M059J (cell line): ENCODE measurements at places on chromosomes 7 and 10.

DNA sequence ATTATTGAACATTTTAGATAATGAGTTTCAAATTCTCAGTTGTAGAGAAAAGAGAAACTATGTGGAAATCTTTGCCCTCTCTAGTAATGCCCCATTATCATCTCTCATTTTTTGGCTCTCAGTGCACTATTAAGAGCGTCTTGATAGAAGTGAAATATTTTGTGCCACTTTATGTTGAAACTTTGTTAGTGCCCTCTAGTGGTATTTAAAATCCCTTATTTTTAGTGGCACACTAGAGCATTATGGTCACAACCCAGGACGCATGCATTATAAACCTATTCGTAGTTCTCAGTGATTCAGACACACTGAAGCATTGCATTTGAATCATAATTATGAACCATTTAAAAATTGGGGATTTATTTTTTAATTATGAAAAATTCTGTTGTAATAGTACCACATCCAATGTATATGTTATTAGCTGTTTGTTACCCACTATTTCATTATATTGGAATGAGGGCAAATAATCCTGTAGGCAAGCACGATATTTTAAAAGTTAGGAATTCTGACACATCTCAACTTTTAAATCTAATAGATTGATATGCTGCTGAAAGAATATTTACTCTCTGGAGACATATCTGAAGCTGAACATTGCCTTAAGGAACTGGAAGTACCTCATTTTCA, 21.9 kb downstream of the PDCD4 start:
- DNase-seq, result peak; percentile 38

GRCh38 chr7:69204943-69205342, 393.3 kb upstream of the AUTS2 start:
- peak; percentile 73 for DNase-seq

DNA sequence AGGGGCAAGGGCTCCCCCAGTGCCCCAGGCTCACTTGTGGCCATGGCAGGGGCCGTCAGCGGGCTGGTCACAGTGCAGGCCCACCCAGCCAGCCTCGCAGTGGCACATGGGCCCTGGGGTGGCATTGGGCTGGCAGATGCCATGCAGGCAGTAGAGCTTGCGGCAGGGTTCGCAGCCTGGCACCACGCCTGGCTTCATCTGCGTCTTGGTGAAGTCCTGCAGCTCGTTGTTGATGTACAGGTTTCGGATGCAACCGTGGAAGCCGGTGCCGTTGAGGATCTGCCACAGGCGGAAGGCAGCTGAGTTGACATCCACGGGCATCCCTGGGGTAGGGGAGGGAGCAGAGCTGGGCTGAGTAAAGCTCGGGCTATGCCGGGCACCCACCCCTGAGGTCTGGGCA, 170.6 kb downstream of the LCOR start:
- DNase-seq, result no peak

GRCh38 chr10:68096913-68097516, 12.3 kb upstream of the MYPN start:
- DNase-seq, result peak; percentile 97

DNA sequence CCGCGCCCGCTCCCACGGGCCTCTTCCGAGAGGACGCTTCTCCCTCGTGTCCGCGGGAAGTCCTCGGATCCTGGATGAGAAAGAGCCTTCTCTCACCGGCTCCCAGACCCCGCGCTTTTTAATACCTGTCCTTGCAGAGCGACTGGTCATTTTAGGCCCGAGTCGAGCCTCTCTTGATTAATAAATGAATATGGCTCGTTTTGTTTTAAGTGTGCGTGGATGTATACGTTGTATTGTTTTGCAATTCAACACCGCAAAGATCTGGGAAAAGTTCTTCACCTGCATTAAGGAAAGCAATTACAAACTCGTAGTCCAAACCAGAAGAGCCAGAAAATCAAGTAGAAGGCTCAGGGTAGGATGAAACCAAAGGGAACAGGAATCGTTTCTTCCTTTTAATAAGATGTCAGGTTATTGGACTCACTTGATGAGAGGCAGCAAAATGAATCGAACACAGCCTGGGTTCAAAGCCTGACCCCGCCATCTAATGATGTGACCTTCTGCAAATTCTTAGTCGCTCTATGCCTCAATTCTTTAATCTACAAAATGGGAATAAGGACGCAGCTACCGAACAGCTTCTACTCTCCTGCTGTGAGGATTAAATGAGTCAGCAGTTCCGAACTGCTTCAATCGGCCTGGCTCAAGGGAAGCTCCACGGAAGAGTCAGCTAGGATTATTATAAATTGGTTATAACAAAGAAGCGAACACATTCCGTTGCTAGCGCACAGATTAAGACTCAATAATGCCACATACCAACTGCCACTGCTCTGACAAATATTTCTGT, 277.8 kb upstream of the NEBL start:
- DNase-seq, result no peak

DNA sequence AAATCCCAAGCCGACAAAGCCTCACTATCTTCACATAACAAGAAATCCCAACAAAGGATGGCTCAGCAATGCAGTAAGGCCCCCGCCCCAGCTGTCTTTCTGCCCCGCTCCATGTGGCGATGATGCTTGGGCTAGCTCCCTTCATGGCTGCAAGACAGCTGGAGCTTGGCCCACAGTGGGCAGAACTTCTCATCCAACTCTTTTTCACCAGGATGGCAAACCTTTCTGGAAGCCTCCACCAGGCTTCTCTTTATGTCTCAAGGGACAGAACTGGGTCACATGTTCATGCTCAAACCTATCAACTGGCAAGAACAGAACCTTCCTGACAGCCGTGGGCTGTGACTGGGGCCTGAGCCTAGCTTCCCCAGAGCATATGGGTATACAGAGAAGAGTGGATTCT, 260.5 kb upstream of the MKLN1 start:
- DNase-seq, result peak; percentile 34

- DNase-seq, result no peak
These were observed 245.1 kb downstream of the RAB11FIP2 start for GRCh38 chr10:117801691-117802090.

- no peak for DNase-seq
These were observed 51.1 kb downstream of the GNA12 start for GRCh38 chr7:2792856-2793487.

DNA sequence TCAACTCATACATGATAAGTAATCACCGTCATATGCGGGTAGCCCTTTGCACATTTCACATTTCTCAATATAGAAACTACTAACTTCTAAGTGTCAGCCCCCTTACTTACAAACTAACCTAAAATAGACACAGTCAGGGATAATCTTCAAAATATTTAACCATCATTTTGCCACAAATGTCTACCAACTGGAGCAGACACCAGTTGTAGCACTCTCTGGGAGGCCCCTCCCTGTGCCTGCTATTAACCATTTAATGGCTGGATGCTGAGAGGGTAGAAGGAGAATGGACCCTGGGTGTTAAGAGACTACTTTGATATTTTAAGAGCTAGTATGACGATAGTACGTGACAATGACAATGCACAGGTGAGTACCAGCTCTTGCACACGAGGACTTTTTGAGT, 116.4 kb downstream of the SORBS1 start:
- no peak for DNase-seq

- DNase-seq, result peak; percentile 28
These were observed 95.5 kb downstream of the OAT start for GRCh38 chr10:124323111-124323725.

DNA sequence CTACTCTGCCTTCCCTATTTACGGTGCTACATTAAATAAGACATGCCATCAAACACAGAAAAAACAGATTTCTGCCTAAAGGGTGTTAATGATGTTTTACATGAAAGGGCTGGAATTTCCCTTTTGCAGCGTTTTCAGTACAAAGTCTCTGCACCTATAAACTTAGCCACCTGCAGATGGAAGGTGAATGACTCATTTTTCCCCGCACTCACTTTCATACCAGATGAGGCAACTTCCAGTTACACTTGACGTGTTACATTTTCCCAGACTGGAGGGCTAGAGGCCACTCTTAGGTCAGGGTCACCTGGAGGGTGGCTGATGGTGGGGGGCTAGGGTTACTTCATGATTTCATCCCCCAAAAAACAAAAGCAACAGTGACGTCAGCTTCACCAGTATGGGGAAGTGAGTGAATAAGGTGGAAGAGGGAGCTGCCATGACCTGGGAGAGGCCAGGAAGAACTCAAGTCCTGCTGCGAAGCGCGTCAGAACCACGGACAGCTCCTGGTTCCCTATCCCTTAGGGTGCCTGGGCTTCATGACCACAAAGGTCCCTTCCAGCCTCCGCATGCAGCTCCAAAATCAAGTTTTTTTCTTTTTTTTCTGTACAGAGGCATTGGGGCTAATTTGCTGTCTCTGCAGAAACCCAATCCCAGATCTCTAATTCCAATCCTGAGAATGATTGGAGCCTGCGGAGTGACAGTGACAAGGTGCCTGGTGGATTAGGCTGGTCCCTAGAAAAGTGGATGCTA, 94.0 kb downstream of the ADARB2 start:
- DNase-seq, result peak; percentile 0

DNA sequence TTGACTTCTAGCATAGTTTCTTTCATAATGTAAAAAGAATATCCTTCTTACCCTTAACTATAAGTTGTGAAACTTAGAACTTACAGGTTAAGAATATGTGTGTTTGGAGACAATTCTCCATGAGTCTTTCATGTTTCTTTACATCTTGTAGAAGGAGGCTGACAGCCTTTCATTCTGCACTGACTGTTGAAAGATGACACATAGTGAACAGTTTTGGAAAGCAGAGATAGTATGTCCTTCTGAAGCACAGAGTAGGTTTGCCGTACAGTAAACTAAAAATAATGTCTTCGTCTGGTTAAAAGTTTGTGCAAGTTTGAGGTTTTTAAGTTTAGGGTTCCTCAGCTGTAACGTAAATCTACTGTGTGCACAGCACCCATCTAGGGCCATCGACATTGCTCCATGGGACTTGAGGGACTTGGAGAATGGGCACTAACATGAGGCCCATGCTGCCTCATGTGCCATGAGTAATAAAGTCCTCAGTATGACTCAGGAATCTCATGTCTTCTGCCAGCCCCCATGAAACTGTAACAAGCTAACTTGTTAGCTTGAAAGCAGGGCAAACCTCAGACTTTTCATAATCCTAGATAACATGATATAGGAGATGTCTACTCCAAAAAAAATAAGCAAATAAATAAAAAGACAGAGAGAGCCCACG, 24.5 kb upstream of the ELAPOR2 start:
- DNase-seq, result peak; percentile 11

GRCh38 chr10:52615756-52616394, 156.7 kb downstream of the MBL2 start:
- no peak for DNase-seq

GRCh38 chr10:112159469-112159868, 24.1 kb downstream of the GPAM start:
- no peak for DNase-seq

DNA sequence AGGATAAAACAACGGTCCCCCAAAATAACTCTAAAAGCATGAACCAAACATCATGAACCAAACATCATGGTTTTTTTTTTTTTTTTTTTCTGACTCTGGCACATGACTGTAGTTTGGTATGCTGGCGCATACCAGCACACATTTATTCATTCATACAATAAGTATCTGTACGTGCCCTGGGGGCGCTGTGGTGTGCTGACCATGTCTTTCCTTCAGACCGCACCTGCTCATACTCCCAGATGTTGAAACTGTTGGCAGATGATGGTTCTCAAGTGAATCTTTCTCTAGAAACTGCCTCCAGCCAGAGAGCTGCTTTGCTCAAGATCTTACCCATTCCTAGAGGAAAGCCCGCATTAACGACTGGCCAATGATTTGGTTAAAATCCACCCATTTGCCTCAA, 114.7 kb upstream of the ANKRD30A start:
- no peak for DNase-seq

DNA sequence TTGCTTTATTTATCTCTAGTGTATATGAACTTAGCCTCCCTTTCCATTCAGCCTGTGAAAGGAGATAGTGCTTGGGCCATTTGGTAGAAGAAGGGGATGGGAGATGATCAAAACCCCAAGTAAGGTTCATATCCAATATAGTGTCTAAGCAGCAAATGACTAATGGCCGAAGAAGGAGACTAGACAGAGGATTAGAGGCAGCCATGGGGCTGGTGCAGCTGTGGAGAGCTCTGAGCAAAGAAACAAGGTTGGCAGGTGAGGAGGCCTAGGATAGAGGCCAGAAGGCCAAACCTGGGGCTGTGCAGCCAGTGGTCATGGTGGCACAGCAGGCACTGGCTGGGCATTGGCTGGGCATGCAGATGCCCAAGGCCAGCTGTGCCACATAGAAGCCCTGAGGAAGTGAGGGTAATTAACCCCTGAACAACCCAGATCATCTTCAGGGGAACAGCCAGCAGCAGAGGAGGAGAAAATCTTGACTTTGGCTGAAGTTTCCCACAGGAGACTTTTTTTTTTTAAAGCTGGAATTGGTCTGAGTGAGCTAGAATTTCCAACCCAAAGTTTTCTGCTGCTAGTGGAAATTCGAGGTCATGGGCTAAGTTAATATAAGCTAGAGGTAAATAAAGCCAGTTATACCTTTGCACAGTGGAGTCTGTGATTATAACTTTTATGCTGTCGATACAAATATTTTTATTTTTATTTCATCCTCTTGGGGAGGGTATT, 10.3 kb upstream of the CPA1 start:
- DNase-seq, result peak; percentile 32

DNA sequence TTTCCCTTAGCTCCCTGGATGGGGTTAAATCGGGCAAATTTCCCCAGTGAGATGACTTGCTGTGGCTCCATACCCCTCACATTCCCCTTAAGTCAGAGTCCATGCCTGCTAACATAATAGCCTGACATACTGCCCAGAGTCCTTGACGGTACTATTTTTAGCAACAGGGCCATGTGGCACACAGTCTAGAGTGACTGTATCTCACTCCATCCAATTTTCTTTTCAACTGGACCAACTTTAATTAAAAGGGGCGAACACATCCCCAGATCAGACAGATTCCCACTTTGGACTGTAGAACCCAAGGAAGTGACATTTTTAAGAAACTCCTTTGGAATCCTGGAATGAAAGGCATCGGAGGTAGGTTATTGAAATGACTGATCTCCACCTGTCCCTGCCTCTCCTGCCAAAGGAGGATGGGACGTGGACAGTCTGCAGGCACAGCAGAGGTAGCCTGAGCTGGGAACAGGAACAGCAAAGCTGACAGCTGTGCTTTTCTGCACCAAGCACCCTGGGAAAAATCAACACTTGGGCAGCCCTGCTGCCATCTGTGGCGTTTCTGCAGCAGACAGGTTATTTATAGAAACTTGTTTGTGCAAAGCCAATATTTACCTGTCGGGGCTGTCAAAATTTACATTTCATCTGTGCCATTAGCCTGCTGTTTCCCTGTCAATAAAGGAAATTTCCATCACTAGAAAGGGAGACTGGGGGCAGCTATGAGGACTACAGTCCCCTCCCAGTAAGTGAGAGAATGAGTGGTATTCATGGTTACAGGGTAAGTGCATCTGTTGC, 221.5 kb upstream of the AOAH start:
- no peak for DNase-seq

GRCh38 chr7:16730937-16731336, 22.6 kb upstream of the TSPAN13 start:
- no peak for DNase-seq

GRCh38 chr7:112232212-112232978, 25.9 kb downstream of the ZNF277 start:
- no peak for DNase-seq

DNA sequence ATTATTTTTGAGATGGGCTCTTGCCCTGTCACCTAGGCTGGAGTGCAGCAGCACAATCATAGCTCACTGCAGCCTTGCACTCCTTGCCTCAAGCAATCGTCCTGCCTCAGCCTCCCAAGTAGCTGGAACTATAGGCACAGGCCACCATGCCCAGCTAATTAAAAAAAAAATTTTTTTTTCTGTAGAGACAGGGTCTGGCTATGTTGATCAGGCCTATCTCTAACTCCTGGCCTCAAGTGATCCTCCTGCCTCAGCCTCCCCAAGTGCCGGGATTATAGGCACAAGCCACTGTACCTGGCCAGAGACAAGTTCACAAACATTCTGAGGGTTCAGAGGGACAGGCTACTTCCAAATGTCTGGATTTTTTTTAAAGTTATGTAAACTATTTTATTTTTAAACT, 32.1 kb upstream of the PURB start:
- no peak for DNase-seq
